ENCODE measurements at places on chromosomes 3 and 15. TPM values are rescaled to one million over a fixed set of nuclear protein-coding genes. Genes with fewer than 3 reads are reported as not detected.

The TRIM42 gene
- not detected for total RNA-seq

The CCDC39 gene
- total RNA-seq, result not detected

The PRRT3 gene
- 1.2 TPM for total RNA-seq

The HCN4 gene
- total RNA-seq, result not detected

The PP2D1 gene
- total RNA-seq, result not detected
